ENCODE measurements at places on chromosomes 1 and 21. TPM values are rescaled to one million over a fixed set of nuclear protein-coding genes. Genes with fewer than 3 reads are reported as not detected.

DNA sequence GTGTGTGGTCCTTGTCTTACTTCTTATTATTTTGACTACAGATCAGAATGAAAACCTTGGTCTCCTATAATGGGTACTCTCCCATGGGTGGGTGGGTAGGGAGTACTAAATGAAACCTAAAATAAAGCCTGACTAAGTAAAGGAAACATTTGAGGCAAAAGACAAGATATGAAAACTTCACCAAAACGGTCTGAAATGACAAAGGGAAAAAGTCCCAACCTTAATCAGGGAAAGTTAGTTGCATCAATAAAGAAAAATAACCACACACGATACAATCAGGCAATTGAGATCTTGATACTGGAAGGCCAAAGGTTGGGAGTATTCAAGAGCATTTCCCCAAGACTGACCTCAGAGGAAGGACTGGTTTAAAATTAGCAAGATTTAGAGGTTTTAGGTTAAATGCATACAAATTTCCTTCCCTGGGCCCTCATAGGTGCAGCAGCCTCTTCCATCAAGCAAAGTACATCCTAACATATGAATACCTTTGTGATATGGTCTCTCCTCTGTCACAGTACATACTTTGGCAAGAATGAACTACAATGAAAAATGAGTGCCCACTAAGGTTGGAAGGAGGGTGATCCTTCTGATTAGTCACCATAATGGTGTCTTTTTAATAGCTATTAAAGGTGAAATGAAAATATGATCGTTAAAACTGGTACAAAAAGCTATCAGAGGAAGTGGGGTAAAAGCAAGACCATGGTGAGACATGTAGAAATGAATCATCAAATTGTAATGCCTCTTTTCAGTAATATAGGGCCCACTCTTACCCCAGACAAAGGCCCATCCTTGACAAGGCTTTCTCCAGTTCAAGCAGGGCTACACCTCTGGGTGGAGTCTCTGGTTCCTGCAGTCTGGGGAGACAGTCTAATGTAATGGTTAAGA is 15.3 kb upstream of the TNFSF4 start:
- no peak for DNase-seq

GRCh38 chr1:10597492-10598388 is 123.0 kb downstream of the PEX14 start:
- no peak for DNase-seq

DNA sequence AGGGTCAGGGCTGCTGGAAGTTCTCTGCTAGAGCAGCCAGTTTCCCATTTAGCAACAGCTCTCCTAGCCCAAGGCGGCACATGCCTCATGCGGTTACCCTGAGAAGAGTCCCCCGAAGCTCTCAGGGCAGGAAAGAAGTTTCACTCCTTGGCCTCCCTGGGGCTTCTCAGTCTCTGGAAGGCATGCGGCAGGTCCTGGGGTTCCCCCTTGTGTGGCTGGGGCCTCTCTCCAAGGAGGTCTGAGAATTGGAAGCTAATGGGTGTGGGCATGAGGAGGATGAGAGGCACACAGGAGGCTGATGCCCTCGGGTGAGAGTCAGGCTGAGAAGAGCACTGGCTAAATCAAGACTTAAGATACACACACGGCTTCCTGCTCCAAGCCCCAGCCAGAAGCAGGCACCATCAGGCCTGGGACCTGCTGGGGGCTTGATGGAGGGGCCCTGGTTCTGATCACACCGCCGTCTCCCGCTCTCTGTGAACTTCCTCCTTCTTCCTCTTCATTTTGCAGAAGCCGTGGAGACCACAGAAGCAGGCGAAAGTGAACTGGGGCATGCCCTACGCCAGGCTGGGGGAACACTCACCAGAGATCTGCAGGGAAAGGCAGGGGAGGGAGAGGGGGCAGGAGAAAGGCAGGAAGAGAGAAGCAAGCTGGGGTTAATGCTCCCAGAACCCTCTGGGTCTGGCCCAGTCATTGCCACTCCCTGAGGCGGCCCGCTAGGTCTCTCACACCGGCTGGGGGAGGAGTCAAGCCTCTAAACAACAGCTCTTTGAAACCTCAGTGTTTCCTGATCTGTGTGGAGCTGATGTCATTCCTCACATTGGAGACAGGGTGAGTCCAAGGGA is 15.1 kb downstream of the BLACAT1 start:
- peak; percentile 10 for DNase-seq

- DNase-seq, result no peak
Observed at GRCh38 chr1:193111641-193112090, 6.5 kb upstream of the GLRX2 start.

GRCh38 chr1:215568299-215568692 is 1.2 kb downstream of the KCTD3 start:
- DNase-seq, result no peak

DNA sequence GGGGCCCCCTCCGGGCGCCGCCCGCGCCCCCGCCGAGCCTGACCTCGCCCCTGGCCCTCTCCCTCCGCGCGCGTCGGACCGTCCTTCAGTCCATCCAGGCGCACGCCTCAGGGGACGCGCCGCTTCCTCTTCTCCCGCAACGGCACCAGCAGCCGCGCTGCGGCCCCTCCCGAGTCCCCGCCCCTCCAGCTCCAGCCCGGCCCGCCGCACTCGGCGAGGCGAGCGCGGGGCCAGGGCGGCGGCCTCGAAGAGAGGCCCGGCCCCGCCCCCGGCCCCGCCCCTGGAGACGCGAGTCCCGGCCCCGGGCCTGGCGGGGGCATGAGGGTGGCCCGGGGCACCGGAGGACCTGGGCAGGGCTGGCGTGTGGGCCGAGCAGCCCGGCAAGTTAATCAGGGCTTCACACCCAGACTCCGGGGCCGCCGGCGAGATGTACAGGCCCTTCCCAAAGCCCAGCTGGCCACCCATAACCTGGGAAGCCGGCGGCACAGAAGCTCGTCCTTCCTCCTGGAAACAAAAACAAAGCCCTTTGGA is at the start of gene IGSF3:
Gene IGSF3 (minus strand): TSS at position 159 of the 531 bp plus-strand sequence. CDS start 1,407 bp downstream, outside the sequence.
- DNase-seq, result no peak

DNA sequence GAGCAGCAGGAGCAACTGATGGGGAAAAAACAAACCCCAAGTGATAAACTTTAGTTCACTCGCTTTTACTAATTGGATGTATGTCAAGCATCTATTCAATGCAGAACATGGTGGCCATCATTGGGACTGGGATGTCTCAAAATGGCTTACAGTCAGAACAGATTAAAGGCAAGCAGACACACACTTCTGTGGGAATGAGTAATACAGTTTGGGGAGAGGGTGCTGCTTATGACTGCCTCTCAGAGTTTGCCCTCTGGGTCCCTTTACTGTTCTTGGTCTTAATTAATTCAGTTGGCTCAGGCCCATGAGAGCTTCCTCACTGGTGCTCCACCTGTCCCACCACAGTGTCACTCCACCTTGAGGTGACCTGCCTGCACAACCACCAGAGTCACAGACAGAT is 119.5 kb downstream of the TBX19 start:
- DNase-seq, result no peak

DNA sequence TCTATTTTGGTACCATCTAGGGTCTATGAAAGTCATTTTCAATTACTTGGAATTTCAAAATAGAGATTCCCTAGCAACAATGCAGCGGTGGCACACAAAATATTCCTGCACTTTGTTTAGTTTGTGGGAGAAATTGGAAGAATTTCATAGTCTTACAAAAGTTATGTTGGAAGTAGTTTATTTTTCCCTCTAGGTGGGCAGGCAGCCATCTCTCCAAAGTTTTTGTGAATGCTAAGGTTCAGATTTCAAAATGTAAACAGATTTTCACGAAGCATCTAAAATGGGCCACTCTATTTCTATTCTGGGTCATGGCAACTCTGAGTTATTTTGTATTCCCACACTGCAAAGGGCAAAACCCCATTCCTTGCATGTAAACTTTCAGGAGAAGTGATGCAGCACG is 8.0 kb downstream of the SMCP start:
- DNase-seq, result no peak

DNA sequence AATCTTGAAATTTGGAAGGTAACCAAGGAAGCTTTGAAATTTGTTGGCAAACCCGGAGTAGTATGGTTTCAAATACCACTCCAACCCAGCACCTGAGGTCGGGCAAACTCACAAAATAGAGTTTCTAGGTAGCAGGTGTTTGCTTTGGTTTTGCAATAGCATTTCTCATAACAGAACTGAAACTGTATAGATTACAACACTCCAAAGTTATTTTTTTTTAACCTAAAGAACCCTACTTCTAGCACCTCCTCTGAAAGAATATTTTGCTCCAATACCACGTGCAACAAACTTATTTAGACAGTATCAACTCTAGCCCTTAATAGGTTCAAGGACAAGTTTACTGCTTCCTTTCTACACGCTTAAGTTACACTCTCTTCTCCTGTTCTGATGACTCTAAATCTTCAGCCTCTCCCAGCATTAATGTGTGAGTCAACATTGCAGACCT is 178.5 kb upstream of the FMN2 start:
- DNase-seq, result no peak

DNA sequence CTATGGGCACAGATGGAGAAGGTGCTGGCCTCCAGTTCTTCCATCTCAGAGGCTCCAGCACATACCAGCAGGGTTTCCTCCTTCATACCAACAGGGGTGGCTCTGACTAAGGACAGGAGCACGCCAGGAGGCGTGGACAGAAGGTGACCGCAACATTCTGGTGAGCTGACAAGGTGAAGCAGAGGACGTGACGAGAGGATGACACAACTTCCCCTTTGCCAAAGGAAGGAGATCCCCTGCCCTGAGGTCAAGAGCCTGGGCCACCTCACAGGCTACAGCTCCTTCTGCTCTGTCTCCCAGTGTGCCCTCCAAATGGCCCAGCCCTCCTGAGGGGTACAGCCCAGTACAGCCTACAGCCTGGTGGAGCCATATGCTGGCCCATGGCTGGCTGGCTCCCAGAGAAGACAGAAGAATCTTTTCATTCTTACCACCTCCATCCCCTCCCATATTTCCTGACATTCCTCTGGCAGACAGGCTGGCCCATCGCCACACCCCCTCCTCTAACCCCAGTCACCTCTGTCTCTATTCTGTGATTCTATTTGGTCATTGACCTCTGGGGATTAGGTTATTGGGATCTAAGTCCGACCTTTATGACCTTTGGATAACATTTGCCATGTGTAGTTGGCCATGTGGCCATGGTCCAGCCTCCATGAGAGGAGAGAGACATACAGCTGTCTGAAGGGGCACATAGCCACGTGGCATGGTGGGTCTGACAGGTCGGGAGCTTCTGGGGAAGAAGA is 5.1 kb upstream of the LAMB3 start:
- peak; percentile 30 for DNase-seq

DNA sequence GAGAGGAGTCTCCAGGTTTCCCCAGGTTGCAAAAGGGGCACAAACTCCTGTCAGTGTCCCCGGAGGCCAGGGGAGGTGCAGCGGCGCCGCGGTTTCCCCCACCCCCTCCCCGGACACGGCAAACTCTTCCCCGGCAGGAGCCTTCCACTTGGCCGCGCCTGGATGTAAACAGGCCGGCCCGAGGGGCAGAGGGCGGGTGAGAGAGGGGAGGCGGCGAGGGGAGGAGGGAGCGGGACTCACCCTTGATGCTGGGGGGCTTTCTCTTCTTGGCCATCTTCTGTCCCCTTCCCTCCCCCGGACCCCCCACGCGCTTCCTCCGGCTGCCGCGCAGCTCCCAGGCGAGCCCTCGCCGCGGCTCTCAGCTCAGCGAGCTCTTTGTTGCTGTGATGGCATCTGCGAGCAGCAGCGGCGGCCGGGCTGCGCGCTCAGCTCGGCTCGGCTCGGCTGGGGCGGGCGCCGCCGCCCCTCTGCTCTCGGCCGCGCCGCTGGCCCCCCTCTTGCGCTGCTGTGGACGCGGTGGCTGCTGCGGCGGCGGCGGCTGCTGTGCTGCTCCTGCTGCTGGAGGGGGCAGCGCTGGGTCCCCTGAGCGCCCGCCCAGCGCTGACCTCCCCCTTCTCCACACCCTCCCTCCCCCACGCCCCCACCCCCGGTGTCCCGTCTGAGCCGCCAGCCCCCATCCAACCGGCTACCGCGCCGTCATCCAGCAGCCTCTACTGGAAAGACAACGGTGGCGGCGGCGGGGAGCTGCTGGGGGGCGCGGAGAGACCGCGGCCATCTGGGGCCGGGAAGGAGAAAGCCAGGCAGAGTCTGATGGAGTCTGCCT is 4.9 kb upstream of the SLC44A5 start:
- no peak for DNase-seq

DNA sequence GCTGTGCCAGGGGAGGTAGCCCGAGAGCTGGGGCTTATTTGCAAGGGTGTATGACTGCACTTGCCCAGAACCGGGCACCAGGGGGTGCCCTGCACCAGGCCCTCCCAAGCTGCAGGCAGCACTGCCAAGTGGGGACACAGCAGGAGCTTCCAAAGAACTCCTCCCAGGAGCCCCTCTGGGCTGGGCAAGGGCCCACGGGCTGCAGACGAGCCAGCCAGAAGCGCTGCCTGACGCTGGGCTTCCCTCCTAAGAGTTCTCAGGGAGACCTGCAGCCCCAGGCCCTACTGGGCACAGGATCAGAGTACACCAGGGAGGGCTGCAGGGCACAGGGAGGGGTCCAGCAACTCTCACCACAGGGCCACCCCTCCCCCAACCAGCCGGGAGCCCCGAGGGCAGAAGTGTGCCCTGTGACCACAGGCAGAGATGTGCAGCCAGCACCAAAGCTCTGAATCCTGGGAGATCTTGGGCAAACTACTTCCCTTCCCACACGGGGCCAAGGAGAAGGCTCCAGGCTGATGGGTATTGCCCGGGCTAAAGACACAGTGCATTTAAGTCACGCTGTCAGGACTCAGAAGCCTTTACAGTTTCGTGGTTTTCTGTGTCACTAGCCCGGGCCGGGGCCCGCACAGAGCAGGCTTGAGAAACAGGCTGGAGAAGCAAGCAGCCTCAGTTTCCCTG is 63.4 kb downstream of the KCNAB2 start:
- DNase-seq, result no peak

DNA sequence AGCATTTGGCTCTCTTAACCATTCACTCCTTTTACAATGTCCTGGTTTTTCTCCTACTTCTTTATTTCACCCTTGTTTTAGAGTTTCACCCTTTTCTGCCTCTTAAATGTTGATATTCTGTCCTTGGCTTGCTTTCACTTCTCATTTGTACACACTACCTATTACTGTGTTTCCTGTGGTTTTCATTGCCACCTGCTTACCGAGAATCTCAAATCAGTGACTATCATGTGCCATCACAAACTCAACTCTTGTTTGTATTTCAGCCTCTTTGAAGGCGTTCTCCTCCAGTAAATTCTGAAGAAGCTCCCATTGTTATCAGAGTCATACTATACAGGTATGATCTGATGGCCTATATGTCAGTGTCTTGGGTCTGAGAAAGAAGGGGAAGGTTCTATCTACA is 65.7 kb downstream of the NPHS2 start:
- no peak for DNase-seq

- DNase-seq, result no peak
Observed at GRCh38 chr1:110239441-110240430, 29.6 kb downstream of the KCNC4 start.

GRCh38 chr1:78779831-78780230 is 130.2 kb downstream of the IFI44 start:
- no peak for DNase-seq

- DNase-seq, result no peak
Observed at GRCh38 chr1:158285756-158286241, 3.9 kb upstream of the CD1C start.

GRCh38 chr1:101996825-101997465 is at the start of gene OLFM3:
TSS of gene OLFM3 (minus strand) at chr1:101996926.
- no peak for DNase-seq

GRCh38 chr1:14524826-14525636 is 73.5 kb upstream of the KAZN start:
- DNase-seq, result no peak

The DDI2 gene
- total RNA-seq, result 21.3 TPM

The BSND gene
- not detected for total RNA-seq

The B4GALT2 gene
- 75.5 TPM for total RNA-seq

The NT5C1A gene
- not detected for total RNA-seq

Data from pulmonary artery endothelial cell (primary cell).